ENCODE measurements at places on chromosomes 1 and 21. TPM values are rescaled to one million over a fixed set of nuclear protein-coding genes. Genes with fewer than 3 reads are reported as not detected.

Gene CYP4A11
- not detected for total RNA-seq

Gene TMPRSS15
- not detected for total RNA-seq

Gene BCL2L15
- 0.55 TPM for total RNA-seq

Gene RIPPLY3
- not detected for total RNA-seq

Gene WASF2
- total RNA-seq = 45.9 TPM

Gene BLACAT1
- not detected for total RNA-seq

Gene CRNN
- total RNA-seq = not detected

Gene DISC1
- total RNA-seq = 6.2 TPM

Data from heart left ventricle (tissue), 16 donors.